Activated naive CD8-positive, alpha-beta T cell treated with anti-CD3 and anti-CD28 coated beads, Interleukin-2, amount 50 U/mL, for 16 hours (primary cell): ENCODE measurements at places on chromosomes 2 and 18.

DNA sequence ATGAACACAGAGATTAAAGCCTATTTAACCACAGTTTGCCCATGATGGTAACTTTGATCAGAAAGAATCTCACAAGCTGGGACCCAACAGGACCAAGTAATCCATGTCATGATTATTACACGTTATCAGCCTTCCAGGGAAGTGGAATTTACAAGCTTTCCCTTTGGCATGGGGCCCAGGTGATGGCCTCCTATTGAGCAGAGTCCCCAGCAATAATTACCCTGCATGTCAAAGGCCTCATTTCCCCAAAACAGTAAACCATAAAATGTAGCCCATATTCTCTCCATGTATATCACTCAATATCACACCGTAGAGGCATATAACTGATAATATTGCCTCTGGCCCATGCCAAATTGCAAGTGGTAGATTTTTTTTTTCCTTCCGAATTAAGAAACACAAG lies 38.9 kb downstream of the PRKRA start:
- no peak for DNase-seq

DNA sequence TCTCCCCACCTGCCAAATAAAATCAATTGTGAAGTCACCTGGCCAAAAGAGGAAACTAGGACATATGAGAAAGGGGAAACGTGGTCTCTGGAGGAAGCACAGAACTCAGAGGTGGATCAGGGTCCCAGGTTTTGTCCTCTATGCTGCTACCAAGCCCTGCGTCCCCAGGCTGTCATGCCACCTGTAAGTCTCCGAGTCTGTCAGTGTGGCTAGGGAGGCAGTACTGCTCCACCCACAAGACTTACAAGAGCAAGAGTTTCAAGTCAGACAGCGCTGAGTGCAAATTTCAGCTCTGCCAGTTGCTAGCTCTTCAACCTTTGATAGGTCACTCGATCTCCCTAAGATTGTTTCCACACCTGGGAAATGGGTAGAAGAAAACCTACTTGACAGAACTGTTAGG lies 98.6 kb downstream of the C1QL2 start:
- no peak for DNase-seq

DNA sequence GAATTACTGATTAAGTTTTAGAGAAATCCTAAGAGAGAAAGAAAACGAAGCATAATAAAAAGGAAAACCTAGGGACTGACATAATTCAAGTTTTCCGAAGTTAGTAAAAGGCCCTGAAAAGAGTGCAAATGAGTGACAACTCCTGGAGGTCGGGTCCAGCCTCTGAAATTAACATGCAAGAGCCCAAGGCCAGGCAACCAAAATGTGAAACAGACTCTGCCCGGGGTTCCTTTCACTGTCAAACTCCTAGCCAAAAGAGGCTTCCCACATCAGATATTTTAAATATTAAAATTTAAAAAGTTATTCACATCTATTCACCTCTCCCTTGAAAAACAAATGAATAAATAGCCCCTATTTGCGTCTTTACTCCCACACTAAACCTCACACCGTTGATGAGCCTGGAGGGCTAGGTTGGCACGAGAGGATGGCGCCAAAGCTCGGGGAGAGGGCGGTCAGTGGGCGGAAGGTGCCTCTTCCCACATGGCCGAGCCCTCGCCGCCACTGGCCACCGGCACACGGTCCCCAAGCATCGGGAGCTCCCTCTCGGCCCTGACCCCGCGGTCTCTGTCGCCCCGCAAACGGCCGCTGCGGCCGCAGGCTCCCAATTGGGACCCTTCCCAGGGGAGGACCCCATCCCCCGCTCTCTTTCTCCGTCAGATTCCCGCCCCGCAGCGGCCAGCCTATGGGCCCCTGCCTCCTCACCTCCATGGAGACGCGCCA lies 630 bp downstream of the PPM1G start:
- DNase-seq, result no peak

GRCh38 chr2:20224716-20225293 lies at the start of gene SDC1:
SDC1 (minus strand) TSS chr2:20225130; CDS start chr2:20224867, 263 bp downstream.
- no peak for DNase-seq

- DNase-seq, result no peak
Observed at GRCh38 chr2:86435531-86435930, 5.6 kb upstream of the KDM3A start.

- no peak for DNase-seq
Observed at GRCh38 chr2:164784376-164784775, 57.2 kb downstream of the COBLL1 start.

- DNase-seq, result no peak
Observed at GRCh38 chr18:23225503-23225902, 90.2 kb downstream of the CABLES1 start.

DNA sequence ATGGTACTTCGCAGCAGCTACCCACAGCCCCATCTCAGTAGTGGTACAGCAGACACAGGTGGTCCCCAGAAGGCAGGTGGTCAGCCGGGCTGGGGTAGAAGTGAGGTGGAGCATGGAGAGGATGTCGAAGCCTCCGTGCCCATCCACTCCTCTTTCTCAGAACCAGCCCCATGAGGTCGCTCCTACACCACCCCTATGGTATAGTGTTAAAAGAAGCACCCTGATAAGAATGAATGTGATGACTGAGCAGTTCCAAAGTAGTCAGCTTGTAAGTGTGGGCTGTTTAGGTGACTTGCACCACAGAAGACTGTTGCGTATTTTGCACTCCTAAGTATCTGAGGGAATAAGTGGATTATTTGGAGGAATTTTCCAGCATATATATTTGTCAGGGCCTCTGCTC lies 111.3 kb downstream of the WDSUB1 start:
- no peak for DNase-seq

DNA sequence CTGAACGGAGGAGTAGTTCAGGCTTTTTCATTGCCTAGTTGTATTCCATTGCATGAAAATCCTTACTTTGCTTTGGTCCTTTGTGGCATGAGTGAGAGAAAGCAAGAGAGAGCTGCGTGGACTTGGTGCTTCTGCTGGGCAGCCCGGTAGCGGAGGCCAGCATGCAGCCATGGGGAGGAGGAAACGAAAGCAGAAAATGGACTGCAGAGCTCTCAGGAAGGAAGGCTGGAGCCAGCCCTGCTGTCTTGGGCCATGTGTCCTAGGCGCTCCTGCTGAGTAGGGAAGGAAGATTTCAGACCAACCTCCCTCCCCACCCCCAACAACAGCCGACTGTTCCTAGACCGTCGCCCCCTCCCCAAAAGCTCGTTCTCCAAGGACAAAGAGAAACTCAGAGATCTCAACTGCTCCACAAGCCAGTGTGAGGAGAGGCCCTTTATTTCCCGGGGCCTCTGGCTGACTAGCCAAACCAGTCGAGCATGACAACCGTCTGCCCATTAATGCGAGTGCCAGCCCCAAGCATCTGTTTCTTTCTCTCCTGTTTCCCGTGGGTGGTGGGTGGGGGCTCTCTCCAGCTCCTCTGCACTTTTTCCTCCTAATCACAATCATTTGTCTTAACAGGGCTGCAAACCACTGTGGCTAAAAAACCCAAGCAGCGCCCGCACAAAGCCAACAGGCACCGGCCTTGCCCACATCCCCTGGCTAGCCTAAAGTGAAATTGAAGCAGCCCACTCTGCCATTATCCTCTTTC lies 66.8 kb upstream of the FZD7 start:
- DNase-seq, result no peak

DNA sequence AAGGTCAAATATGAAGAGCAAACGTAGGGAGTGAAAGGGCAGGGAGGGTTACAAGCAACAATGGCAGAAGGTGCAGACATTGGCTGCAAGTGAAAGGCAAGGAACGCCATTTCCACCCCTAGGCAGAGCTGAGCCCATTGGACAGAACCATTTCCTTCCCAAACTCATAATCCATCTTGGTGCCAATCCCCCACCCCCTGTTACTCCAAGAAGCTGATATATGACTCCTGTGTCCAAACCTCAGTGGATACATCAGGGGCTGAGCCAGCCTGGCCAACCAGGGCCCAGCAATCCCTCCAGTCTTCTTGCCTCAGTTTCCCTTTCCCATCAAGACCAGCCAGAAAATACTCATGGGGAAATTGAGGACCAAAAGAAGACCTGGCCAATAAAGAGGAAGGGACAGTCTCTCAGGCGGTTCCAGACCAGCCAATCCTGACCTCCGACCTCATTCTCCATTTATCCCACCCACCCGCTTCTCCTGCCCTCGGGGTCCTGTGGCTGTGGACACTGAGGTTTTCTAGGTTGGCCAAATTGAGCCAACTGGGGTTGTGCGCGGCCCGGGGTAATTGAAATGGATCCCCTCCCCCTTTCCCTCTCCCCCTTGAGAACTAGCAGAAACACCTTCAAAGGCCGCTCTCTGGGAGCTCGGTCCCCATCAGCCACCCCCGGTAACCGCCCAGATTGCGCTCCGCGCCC lies 24.8 kb downstream of the TNS1 start:
- DNase-seq, result no peak

DNA sequence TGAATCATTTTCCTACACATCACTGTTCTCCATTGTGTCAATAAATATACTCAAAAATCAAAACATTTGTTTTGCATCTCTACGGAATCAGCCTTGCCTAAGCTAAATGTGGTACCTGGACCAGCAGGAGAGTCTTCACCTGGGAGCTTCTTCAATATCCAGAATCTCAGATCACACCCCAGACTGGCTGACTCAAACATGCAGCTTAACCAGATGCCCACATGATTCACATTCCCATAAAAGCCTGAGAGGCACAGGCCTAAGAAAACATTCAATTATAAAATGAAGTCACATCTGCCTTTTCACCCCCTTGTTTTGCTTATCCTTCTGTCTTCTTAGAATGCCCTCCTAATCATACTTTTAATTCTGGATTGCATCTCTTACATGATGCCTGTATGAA lies 1045.5 kb upstream of the NXPH2 start:
- no peak for DNase-seq

GRCh38 chr18:21996351-21996826 lies 173.0 kb upstream of the GATA6 start:
- no peak for DNase-seq

DNA sequence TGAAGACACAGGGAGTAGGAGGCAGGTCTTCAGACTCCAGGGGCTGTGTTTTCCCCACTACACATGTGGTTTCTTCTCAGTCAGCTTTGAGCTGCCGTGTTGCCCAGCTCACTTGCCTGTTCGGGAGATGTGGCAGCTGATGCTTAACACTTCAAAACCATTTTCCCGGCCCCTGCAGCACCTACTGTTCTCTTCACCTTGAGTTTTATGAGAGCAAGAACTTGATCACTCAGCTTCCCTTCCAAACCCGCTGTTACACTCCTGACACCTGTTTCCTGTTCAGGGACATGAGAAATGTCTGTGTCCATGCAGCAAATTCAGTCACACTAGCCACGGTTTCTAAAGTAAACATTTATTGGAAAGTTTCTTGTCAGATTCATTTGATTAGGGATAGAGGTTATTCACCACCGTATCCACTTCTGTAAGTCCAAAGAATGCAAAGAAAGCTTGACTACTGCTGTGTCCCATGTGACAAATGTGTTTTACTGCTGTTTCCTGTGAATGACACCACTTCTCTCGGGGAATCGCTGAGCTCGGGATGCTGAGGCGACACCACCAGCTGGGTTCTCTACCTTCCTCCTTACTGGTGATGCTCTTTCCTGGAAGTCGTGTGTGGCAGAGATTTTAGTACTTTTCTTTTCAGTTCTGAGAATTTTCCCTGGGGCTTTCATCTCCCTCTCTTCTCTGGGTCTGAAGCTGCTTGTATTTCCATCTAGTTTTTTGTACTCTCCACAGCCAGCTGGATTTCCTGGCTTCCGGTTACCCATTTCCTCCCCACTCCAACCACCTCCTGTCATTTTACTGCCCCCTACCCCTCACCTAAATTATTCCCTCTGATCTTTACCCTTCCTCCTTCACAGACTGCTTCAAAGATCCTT lies 91.7 kb downstream of the KLF7 start:
- DNase-seq, result peak; percentile 6

DNA sequence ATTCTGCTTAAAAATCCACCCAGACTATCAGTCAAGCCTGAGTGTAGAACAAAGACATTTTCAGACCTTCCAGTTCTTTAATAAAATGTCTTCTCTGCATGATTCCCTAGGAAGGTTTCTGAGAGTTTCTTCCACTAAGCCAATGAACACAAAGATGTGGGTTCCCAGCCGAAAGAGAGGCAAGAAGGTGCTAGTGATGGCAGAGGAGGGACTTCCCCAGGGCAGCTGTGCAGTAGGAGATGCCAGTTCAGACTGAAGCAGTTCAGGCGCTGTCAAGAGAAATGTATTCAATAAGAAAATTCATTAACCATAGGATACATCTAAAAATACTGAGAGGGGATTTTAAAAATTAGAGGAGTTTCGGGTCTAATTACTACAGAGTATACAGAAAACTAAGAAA lies 83.3 kb downstream of the RND3 start:
- DNase-seq, result no peak

GRCh38 chr18:29377346-29377745 lies 1200.4 kb upstream of the CDH2 start:
- DNase-seq, result no peak

- DNase-seq, result no peak
Observed at GRCh38 chr2:144470816-144471215, 49.1 kb downstream of the ZEB2 start.

DNA sequence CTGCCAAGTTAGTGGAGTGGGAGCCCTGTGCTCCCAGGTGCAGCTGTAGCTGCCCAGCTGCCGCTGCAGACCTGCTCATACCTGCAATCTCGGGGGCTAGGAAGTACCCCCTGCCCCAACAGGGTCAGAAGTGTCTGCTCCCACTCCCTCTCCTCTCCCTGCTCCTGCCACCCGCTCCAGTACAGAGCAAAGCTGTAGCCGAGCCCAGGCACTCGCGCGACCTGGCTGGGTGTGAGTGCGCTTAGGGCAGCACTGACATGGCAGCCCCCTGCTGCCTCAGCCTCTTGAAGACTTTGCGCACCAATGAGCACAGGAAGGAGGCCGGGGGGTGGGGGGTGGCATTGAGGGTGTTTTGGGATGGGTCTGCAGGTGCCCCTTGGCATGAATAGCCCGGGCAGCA lies 1951.4 kb downstream of the SUCLG1 start:
- no peak for DNase-seq

DNA sequence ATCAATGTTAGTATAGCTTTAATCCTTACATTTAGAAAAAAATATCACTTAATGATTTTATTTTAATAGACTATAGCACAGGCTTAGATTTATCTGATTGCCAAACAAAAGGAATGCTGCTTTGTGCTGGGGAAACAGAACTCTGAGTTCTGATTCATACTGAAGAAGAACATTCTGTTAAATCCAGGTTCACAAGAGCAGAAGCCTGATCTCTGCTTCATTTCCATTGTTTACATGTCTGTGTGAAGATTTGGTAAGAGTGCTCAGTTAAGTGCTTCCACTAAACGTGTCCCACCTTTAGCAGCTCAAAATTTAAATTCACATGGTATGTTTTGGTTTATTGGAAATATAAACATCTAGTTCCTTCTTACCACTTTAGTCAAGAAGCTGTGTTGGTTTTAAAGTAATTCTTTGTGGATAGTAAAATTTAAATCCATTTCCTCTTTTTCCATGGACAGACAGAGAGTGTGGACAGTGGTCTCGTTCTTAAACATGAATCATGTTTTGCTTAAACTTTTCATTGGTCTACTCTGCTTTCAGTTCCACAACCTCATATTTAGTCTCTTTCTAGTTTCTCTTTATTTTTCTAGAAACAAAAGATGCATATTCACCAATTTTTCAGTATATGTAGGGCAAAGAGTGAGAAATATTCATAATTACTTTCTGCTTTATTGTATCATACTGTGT lies 59.1 kb downstream of the NYAP2 start:
- no peak for DNase-seq
